Body of pancreas (tissue), 4 donors: ENCODE measurements at places on chromosomes 12 and 14. TPM values are rescaled to one million over a fixed set of nuclear protein-coding genes. Genes with fewer than 3 reads are reported as not detected.

PRPH gene
- 9.6 TPM for total RNA-seq

GRCh38 chr12:98067795-98068194 is 447.6 kb upstream of the TMPO start:
- DNase-seq = no peak
- no peak overlapping the region for H3K4me3 ChIP-seq
- H3K27ac ChIP-seq = no peak overlapping the region

DNA sequence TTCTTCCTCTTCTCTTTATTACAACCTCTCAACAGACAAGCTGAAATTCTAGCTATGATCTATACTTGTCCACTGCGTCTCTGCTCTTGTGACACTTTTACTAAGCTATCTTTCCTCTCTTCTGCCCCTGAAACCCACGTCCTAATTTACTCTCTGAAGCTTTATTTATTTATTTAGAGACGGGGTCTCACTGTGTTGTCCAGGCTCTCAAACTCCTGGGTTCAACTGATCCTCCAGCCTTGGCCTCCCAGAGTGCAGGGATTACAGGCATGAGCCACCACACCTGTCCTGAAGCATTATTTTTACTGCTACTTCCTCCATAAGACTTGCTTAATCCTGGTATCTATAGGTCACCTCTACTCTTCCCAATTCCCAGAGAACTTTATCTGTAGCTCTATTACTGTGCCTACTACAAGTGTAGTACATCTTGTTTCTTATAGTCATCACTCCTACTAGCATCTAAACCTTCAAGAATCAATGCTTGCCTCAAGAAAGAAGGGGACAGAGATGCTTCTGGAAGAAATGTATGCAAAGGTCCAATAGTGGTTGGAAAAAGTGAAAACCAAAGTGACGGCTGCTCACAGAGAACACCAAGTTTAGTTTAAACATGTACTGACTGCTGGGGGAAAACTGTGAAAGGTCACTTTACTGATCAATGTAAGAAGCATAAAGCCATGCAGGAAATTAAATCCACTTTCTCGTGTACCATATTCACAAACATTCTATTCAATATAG is 61.3 kb downstream of the MED13L start:
- DNase-seq = no peak
- H3K36me3 ChIP-seq = no peaks in the 10 kb centered on the region
- no peak overlapping the region for H3K27ac ChIP-seq
- H3K27me3 ChIP-seq = no peaks in the 10 kb centered on the region

DNA sequence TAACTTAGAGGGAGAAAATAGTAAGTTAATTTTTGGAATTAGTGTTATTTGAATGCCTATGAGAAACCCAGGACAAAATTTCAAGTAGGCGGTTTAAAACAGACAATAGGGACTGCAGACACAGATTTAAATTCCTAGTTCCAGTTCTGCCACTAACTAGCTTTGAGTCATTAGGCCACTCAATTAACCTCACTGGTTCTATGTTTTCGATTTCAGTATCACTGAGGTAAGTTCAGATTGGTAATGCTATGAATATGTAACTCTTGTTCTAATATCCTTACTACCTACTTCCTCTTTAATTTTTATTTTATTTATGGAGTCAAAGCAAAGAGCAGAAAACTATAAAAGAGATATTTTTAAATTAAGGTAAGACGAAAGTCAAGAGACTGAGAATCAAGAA is 52.6 kb downstream of the GALC start:
- H3K4me1 ChIP-seq = peaks cover 7% of the 10 kb centered on the region
- no peak overlapping the region for H3K4me3 ChIP-seq
- no peak for DNase-seq
- H3K27ac ChIP-seq = no peak overlapping the region
- H3K36me3 ChIP-seq = peaks cover 3% of the 10 kb centered on the region
- H3K27me3 ChIP-seq = no peaks in the 10 kb centered on the region

OR4N5 gene
- not detected for total RNA-seq

- H3K27ac ChIP-seq = no peak overlapping the region
- no peaks in the 10 kb centered on the region for H3K27me3 ChIP-seq
- H3K4me1 ChIP-seq = no peaks in the 10 kb centered on the region
- no peak overlapping the region for H3K4me3 ChIP-seq
- H3K36me3 ChIP-seq = no peaks in the 10 kb centered on the region
- no peak for DNase-seq
Observed at GRCh38 chr14:44505588-44505987, 1.5 kb downstream of the FSCB start.

DNA sequence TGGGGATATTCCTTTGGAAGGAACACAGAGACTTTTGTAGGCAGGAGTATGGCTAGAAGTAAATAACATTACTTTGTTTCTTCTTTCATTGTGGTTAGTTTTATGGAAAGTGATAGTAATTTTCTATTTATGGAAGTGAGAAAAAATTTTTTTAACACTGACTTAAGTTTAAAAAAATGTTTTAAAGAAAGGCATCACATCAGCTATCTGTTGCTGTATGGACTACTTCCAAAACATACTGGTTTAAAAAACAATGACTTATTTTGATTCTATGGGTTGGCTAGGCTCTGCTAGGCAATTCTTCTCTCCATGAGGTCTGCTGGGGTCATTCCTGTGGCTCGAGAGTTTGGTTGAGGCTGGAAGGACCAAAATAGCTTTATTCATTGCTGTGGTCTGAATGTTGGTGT is 31.7 kb upstream of the SLC38A2 start:
- DNase-seq = no peak
- H3K4me1 ChIP-seq = peaks cover 19% of the 10 kb centered on the region
- H3K27me3 ChIP-seq = no peaks in the 10 kb centered on the region
- no peak overlapping the region for H3K27ac ChIP-seq
- no peaks in the 10 kb centered on the region for H3K36me3 ChIP-seq

- no peak for DNase-seq
- no peaks in the 10 kb centered on the region for H3K4me1 ChIP-seq
- no peak overlapping the region for H3K4me3 ChIP-seq
- no peak overlapping the region for H3K27ac ChIP-seq
- H3K36me3 ChIP-seq = no peaks in the 10 kb centered on the region
Observed at GRCh38 chr12:25550186-25550585, 2.9 kb downstream of the LMNTD1 start.

DNA sequence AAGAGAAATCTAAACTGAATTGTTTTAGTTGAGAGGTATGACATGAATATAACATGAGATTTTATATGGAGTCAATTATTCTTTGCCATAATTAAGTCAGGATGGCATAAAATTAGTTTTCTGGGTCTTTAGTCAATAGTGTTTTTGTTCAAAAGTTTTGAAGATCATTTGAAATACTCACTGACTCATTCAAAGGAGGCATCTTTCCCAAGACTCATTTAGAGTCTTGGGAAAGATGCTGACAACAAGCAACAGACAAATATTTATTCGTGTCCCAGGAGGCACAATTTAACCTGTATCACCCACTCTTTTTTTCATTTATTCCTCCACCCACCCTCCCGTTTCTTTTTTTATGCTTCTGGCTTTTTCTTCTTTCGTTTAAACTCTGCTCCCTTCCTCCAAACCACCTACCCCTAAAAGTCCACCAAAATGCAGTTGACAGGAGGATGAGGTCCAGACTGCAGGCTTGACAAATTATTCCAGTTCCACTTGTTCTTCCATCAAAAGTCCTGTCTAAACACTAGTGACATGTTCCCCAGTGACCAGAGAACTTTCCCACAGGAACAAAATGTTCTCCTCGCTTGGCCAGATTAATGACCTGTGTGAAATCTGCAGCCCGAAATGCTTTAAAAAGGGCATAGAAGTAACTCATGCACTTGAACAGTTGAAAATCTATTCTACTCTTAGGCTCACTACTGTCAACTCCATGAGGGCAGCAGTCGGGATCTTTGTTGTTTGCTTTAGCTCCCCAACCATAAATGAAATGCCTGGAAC is 43.3 kb upstream of the CSRP2 start:
- H3K36me3 ChIP-seq = no peaks in the 10 kb centered on the region
- no peaks in the 10 kb centered on the region for H3K4me1 ChIP-seq
- no peak overlapping the region for H3K4me3 ChIP-seq
- no peak for DNase-seq
- H3K27me3 ChIP-seq = no peaks in the 10 kb centered on the region

- no peak overlapping the region for H3K27ac ChIP-seq
- H3K36me3 ChIP-seq = peaks cover 45% of the 10 kb centered on the region
- peaks cover 53% of the 10 kb centered on the region for H3K4me1 ChIP-seq
- no peak overlapping the region for H3K4me3 ChIP-seq
- no peak for DNase-seq
- H3K27me3 ChIP-seq = no peaks in the 10 kb centered on the region
Observed at GRCh38 chr12:57829025-57829777, 10.7 kb upstream of the AVIL start.

DNA sequence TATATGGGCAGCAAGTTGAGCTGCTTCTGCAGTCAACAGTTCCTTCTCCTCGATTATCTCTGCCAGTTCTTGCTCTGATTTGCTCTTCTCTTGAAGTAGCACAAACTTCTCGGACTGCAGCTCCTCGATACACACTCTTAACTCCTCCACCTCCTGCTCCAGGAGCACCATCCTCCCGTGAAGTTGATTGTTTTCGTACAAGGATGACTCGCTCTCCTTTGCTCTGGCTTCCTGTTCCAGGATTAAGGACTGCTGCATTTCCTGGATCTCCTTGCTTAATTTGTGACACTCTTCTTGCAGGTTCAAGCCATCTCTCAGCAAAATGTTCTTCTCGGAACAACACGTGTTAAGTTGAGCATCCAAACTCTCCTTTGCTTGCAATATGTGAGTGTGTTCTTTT is 56.2 kb upstream of the VPS33A start:
- no peak overlapping the region for H3K27ac ChIP-seq
- DNase-seq = no peak
- no peaks in the 10 kb centered on the region for H3K27me3 ChIP-seq
- no peaks in the 10 kb centered on the region for H3K4me1 ChIP-seq

DNA sequence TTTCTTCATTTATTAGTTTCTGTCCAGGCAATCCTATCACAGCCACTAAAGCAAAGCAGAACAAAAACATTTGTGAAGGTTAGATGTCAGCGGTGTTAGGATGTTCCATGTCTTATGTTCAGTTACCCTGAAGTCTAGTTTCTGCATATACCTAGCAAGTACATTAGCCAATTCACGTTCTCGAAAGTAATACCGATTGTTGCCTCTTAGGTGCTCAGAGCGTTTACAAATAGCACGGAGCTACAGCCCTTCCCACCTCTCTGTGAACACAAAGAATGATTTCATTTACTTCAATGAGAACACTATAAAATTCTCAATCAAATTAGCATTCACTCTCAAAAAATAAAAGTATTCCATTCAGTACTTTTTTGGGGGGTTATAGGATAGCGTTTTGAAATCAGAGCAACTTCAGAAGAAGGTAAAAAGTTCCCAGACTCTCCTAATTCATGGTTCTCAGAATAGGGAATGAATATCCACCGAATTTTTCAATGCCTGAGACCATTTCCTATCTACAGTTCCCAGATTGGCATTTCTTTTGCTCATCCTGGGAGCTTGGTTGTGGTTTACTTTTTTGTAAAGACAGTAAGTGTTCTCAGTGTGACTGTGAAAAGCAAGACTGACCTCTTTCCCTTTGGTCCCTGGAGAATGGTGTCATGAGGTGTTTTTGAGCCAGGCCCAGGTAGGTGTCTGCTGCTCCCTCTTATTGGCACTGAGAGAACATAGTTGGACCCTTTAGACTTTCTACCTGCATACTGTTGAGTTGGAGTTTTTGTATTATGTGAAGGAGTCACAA is 488.0 kb upstream of the RGS6 start:
- H3K27me3 ChIP-seq = no peaks in the 10 kb centered on the region
- peaks cover 17% of the 10 kb centered on the region for H3K4me1 ChIP-seq
- no peak overlapping the region for H3K27ac ChIP-seq
- H3K36me3 ChIP-seq = no peaks in the 10 kb centered on the region
- no peak overlapping the region for H3K4me3 ChIP-seq

DNA sequence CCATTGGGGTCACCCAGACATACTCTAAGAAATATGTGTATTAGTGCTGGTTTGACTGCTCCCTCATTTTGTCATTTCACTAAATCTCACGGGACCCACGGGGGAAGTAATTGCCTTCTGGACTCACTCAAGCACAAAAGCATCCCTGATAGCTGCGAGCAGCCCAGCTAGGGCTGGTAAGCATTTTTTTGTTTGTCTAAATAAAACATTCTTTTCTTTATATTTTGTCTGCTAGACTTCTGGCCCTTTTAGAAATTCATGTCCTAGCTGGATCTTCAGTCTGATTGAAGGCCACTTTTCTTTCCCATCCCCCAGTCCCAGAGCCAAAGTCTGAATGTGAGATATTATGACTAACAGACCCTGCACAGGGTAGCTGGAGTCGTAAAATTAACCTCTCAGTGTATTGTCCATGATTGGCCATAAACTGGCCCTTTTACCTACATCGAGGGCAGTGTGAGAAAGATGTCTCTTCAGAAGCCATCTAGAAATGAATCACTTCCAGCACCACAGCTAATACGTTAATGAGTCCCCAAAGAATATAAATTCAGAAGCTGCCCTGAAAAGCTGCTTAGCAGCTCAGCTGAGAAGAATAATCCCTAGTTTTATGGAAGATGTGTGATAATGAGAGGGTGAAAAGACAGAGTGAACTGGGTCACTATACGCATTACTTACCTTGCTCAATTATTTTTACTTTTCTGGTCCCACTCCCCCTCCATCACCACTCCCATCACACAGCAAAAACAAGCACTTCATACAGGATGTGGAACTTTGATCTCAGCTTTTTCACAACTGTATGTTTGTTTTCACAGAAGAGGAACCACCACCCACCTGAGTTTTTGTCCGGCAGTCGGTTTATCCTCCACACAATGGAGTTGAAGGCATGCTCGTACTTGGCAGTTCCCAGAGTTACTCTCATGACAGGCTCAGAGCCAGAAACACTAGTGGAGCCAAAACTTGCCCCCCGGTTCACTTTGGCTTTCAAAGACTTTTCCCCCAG is 55.6 kb upstream of the GTF2A1 start:
- H3K4me1 ChIP-seq = no peaks in the 10 kb centered on the region
- H3K4me3 ChIP-seq = no peak overlapping the region
- no peaks in the 10 kb centered on the region for H3K36me3 ChIP-seq
- no peaks in the 10 kb centered on the region for H3K27me3 ChIP-seq
- DNase-seq = no peak
- no peak overlapping the region for H3K27ac ChIP-seq

GRCh38 chr14:21168055-21168454 is 12.2 kb upstream of the OR5AU1 start:
- H3K27ac ChIP-seq = no peak overlapping the region
- no peak overlapping the region for H3K4me3 ChIP-seq
- H3K4me1 ChIP-seq = no peaks in the 10 kb centered on the region
- no peaks in the 10 kb centered on the region for H3K27me3 ChIP-seq
- no peak for DNase-seq
- H3K36me3 ChIP-seq = no peaks in the 10 kb centered on the region

BCL7A gene
- total RNA-seq = 19.1 TPM

TMEM121 gene
- 4.2 TPM for total RNA-seq

SOX5 gene
- 3.0 TPM for total RNA-seq

NKX2-8 gene
- total RNA-seq = not detected

- H3K4me3 ChIP-seq = no peak overlapping the region
- no peaks in the 10 kb centered on the region for H3K36me3 ChIP-seq
- no peak overlapping the region for H3K27ac ChIP-seq
- no peaks in the 10 kb centered on the region for H3K27me3 ChIP-seq
Observed at GRCh38 chr12:56749853-56750252, 2.3 kb downstream of the PRIM1 start.

- peak; percentile 18 for DNase-seq
- H3K36me3 ChIP-seq = no peaks in the 10 kb centered on the region
- no peak overlapping the region for H3K4me3 ChIP-seq
- H3K27ac ChIP-seq = no peak overlapping the region
- no peaks in the 10 kb centered on the region for H3K4me1 ChIP-seq
Observed at GRCh38 chr12:106179086-106179485, 40.3 kb upstream of the NUAK1 start.

SERPINA3 gene
- 1,783 TPM for total RNA-seq
